HS-5 (cell line): ENCODE measurements at places on chromosomes 3 and 15.

GRCh38 chr15:83356501-83357399 is 72.3 kb upstream of the BNC1 start:
- DNase-seq: no peak

DNA sequence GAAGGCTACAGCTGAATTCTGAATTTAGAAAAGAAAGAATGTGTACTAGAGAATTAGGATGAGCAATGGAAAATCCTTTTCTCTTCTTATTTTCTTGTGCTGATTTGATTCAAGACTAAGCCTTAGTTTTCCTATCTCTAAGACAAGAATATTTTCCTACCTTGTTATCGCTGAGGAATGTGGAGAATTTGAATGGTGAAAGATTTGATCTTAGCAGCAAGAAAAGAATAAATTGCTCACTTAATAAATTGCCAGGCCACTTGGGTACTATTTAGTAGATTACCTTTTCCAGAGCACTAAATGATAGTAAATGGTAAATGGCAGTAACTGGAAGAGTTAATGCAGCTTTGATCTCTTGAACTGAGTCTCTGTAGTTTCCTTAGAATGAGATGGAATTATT is 145.7 kb upstream of the MEIS2 start:
- DNase-seq: no peak

- DNase-seq: no peak
These were observed 223.5 kb downstream of the DTWD1 start for GRCh38 chr15:49844390-49844789.

- DNase-seq: no peak
These were observed 33.0 kb downstream of the FAM98B start for GRCh38 chr15:38486936-38487335.

DNA sequence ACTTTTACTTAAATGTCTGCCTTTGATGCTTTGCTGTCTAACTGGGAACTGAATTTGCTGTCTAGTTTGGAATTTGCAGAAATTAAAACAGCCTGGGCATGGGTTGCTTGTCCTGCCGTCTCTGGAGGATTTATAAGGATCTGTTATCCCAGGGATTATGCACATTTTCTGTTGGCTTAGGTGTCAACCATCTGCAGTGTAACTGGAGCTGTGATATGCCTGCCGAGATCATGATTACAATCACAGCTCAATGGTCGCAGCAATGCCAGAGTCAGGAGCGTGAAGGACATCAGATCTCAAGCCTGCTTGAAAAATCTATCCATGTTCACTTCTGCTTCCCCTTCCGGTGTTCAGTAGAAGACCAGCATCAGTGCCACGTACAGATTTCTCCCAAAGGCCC is 41.8 kb upstream of the SETMAR start:
- no peak for DNase-seq

- no peak for DNase-seq
These were observed 81.7 kb upstream of the ZPLD1 start for GRCh38 chr3:102353148-102353547.

GRCh38 chr3:43432462-43432861 is 146.1 kb downstream of the SNRK start:
- no peak for DNase-seq

DNA sequence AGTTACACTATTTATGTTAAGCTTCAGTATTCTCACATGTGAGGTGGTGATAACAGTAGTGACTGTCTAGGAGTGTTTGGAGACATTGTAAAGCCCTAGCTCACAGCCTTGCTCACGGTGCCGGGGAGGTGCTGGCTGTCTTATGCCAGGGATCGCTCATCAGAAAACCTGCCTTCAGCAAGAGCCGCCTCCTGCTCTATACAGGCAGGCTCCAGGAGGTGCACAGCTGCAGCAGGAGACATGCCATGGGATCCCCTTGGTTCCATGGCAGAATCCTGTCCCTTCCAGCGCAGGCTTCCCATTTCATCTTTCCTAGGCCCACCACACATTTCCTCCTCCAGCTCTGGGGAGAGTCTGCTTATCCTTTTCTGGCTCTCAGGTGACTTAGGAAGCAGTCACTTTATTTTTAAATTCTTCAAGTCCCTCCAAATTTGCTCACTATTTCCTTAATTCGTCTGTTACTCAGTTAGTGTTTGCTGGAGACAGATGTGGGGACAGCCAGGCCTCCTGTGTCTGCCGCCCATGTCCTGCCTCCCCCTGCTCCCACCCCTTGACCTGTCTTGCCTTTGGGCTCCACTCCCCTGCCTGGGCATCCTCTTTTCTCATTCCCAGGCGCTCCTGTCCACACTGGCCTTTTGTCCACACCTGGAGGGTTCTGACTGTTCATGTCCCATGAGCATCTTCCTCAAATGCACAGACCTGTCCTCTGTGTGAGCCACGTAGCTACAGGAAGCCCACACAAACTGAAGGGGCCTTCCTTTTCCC is 31.7 kb downstream of the SLCO2A1 start:
- DNase-seq: no peak

GRCh38 chr15:67066041-67066958 is 898 bp downstream of the SMAD3 start:
- no peak for DNase-seq

DNA sequence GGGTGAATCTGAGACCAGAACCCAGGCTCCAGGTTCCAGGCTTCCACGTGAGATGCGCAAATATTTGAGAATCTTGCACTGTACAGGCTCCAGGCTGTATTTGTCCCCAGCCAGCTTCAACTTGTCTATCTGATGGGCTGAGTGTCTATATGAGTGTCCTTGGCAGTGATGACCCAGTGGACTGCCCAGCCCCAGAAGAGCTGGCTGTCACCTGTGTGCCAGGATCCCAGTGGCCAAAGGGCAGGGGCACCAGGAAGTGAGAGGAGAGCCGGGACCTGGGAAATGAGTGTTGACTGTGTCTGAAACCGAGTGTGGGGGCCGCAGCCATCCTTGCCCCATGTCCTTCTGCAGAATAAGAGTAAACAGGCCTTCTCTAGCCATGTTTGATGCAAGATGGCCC is 10.4 kb downstream of the FAH start:
- no peak for DNase-seq

- no peak for DNase-seq
These were observed 227.1 kb upstream of the CGNL1 start for GRCh38 chr15:57149196-57149595.

- no peak for DNase-seq
These were observed 213.2 kb upstream of the ARRDC4 start for GRCh38 chr15:97747342-97747741.

DNA sequence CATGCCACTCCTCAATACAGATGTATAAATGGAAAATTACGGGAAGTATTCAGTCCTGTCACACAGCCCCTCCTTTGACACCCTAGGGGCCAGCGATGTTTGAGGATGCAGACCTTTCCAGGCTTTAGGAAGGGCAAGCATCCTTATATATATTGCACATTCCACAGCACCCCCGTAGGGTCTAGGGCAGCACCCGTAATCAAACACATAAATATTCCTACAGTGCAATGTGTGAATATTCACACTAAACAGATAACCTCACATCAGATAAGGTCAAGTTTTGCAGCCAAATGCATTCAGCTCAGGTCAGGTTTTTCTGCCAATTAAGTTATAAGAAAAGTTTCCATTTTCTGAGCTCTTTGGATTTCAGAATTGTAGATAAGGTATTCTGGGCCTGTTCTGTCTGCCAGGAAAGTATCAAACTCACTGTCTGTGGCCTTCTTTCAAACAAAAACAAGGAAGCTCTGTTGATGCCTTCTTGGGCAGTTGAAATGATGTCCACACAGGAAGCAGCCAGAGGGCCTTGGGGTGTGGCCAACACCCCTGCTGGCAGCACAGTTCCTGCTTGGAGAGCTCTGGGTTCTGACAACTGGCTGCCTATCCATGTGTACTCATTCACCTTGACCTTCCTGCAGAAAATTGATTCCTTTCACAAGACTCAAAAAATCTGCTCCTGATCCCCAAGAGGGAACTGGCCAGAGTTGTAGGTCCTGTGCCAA is 427.0 kb downstream of the NTRK3 start:
- no peak for DNase-seq

GRCh38 chr3:77947671-77948070 is 907.8 kb downstream of the ROBO2 start:
- DNase-seq: no peak

DNA sequence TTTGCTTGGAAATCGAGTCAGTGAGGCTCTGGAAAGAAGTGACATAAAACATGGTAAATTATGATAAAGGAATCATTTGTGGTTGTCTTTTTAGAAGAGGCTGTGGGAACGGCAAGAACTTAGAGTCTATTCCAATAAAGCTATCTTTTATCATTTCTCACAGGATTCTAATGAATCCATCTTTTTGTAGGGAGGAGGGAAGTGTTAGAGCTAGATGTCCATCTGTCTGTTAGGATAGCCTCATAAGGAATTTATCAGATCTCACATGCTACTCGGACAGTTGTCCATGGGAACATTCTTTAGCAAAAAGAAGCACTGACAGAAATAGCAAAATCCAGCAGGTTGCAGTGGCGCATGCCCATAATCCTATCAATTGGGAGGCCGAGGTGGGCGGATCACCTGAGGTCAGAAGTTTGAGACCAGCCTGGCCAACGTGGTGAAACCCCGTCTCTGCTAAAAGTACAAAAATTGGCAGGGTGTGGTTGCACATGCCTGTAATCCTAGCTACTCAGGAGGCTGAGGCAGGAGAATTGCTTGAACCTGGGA is 37.0 kb downstream of the STARD9 start:
- no peak for DNase-seq

GRCh38 chr15:63151665-63152064 is 5.6 kb downstream of the RPS27L start:
- DNase-seq: no peak

DNA sequence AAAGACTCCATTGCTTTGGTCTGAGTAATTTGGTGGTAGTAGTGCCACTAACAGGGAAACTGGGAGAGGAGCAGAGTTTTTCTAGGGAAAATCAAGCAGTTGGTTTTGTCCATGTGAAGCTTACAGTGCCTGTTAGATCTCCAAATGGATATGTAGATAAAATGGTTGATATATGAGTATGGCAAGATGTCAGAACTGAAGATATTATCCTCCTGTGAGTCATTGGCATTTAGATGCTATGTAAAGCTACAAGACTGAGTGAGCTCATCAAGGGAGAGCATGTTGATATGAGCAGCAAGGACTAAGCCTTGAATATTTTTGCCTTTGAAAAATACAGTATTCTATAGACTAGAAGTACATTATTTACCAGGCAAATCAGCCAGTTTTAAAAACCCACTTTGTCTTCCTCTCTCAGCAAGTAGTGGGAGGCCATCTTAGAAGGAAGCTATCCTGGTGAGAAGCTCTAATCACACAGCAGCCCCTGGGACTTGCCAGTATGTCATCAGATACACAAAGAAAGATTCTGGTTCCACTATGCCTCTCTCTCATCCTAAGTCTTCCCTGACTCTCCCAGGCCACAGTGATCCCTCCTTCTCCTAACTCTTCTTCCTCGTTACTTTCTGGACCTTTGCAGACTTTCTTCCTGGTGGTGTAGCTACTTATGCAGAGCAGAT is 77.4 kb upstream of the ANKRD28 start:
- DNase-seq: peak; percentile 51

DNA sequence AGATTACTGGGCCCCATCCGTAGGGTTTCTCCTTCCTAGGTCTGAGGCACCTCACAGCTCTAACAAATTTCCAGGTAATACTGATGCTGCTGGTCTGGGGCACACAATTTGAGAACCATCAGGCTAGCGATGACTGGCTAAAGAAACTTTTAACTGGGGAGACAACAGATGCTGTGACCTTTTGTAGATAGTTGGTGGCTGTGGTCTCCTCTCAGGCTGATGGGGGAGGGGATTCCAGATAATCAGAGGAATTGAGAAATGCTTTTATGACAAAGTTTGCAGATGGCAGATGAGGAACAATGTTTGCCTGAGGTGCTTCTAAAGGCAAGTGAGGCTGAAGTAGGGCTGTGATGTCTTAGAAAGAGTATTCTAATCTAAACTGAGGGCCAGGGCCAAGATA is 13.8 kb upstream of the CCR9 start:
- no peak for DNase-seq

DNA sequence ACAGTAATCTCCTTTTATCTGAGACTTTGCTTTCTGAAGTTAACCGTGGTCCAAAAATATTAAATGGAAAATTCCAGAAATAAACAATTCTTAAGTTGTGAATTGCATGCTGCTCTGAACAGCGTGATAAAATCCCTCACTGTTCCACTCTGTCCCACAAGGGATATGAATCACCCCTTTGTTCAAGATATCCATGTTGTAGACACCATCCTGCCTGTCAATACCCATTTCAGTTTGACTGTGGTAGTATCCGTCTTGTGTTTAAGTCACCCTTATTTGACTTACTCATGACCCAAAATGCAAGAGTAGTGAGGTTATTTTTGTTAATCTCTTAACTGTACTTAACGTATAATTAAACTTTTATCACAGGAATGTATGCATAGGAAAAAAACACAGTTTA is 435.0 kb downstream of the SHQ1 start:
- no peak for DNase-seq

GRCh38 chr3:18127174-18127858 is 297.8 kb downstream of the SATB1 start:
- no peak for DNase-seq

GRCh38 chr3:30518181-30518864 is 88.1 kb upstream of the TGFBR2 start:
- DNase-seq: no peak

- DNase-seq: no peak
These were observed 1460.4 kb upstream of the ALCAM start for GRCh38 chr3:103906304-103906703.

DNA sequence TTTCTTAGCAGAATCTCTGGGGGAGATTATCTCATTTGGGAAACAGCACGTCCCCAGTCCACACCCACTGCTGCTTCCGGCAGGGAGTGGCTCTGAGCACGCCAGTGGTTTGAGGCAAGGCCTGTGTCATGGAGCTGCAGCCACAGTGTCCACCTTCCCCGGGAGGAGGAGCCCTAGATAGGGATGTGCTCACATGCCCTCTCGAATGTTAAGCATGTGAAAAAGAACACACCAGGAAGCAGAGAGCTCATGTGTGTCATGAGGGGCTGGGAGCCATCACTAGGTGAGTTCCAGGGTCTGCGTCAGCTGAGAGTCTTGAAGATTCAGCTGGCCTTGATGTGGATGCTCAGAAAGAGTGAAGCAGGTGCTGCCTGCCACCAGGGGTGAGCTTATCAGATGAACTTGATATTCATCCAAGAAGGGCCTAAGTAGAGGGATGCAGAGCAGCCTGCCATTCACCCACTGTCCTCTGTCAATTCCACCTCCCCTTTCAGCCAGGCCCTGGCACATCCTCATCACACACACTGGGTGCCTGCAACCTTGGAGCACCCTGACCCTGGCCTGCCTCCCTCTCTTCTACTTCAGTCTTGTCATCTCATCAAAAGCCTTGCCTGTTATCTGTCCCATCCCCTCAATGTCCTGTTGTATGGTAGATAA is 16.3 kb downstream of the ITGA11 start:
- no peak for DNase-seq

DNA sequence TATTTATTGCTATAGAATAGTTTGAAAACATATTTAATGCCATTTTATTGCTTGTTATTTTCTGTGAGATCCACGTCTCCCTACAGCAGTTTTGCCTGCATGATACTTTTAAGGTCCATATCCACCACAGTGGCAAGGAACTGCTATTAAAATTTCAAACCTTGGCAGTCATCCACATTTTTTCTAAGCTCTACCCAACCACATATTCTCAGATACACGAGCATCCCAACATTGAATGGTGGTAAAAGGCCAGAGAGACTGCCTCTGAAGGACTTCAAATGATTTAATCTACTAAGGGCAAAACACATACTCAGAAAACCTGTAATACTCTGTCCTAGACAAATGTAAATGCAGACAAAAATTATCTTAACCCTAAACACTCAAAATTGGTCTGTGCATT is 173.1 kb downstream of the ERC2 start:
- no peak for DNase-seq

GRCh38 chr3:21592828-21593227 is 158.2 kb downstream of the ZNF385D start:
- DNase-seq: no peak

- no peak for DNase-seq
These were observed 67.9 kb downstream of the PRICKLE2 start for GRCh38 chr3:64157150-64158035.
